Peyer's patch (tissue), 4 donors: ENCODE measurements at places on chromosomes 6 and 20. TPM values are rescaled to one million over a fixed set of nuclear protein-coding genes. Genes with fewer than 3 reads are reported as not detected.

DNA sequence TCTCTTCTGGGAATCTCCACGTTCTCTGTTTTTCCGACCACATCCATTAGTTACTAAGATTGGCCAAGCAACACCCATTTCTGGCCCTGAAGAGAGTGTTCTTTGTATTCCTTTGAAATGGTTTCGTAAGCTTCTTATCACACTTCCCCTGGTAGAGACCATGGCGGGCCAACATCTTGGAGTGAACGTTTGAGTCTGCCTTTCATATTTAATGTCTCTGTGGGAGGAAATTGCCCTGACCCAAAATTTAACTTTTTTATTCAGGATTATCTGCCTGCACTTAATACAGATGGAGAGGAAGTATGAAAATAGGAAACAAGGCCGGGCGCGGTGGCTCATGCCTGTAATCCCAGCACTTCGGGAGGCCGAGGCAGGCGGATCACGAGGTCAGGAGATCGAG, 177.0 kb upstream of the SNX9 start:
- no peaks in the 10 kb centered on the region for H3K27me3 ChIP-seq
- H3K27ac ChIP-seq: no peak overlapping the region
- H3K4me3 ChIP-seq: no peak overlapping the region
- DNase-seq: no peak

- no peaks in the 10 kb centered on the region for H3K4me1 ChIP-seq
- no peak for DNase-seq
- no peaks in the 10 kb centered on the region for H3K27me3 ChIP-seq
- no peak overlapping the region for H3K27ac ChIP-seq
- no peaks in the 10 kb centered on the region for H3K36me3 ChIP-seq
Observed at GRCh38 chr20:45611054-45611453, 18.5 kb upstream of the WFDC10A start.

DNA sequence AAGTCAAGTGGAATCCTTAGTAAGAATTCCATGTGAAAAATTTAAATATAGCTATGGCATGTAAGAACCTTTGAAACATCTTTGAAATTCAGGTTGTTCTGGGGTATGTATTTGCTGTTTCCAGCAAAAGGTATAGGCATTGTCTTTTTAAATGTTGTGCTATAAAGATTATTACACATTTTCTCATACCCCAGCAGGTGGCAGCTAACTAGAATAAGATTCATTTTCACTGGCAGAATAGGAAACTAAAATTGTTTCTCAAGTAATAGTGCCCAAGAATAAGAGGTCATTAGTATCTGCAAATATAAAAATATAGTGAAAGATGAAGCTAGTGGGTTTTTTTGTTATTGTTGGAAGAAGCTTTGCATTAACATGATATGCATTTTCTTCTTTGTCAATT, 1.8 kb downstream of the GRIK2 start:
- no peak overlapping the region for H3K27ac ChIP-seq
- no peak for DNase-seq
- no peak overlapping the region for H3K4me3 ChIP-seq
- H3K36me3 ChIP-seq: peaks cover 4% of the 10 kb centered on the region
- H3K4me1 ChIP-seq: peaks cover 14% of the 10 kb centered on the region
- H3K27me3 ChIP-seq: no peaks in the 10 kb centered on the region

DNA sequence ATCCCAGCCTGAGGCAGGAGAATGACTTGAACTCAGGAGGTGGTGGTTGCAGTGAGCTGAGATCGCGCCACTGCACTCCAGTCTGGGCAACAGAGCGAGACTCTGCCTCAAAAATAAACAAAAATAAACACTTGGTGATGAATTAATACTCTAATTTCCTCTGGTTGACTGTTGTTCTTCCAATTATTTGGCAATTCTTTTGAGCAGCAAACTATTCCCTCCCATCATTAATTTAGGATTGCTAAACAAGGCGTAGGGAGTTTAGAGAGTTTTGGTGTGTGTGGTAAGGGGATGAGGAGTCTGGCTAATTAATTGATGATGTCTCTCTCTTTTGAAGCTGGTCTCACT, 2.7 kb upstream of the ID1 start:
- H3K4me3 ChIP-seq: no peak overlapping the region
- H3K4me1 ChIP-seq: no peaks in the 10 kb centered on the region
- H3K27ac ChIP-seq: peak overlapping the region; percentile 70
- H3K27me3 ChIP-seq: no peaks in the 10 kb centered on the region
- DNase-seq: no peak
- no peaks in the 10 kb centered on the region for H3K36me3 ChIP-seq

The KIAA0408 gene
- total RNA-seq: 4.1 TPM

The RAB44 gene
- 3.3 TPM for total RNA-seq
